Activated CD8-positive, alpha-beta memory T cell treated with anti-CD3 and anti-CD28 coated beads, Interleukin-2, amount 50 U/mL, for 4 hours (primary cell): ENCODE measurements at places on chromosomes 16 and 17.

GRCh38 chr17:73284354-73284753 is 22.7 kb upstream of the CPSF4L start:
- DNase-seq: no peak

DNA sequence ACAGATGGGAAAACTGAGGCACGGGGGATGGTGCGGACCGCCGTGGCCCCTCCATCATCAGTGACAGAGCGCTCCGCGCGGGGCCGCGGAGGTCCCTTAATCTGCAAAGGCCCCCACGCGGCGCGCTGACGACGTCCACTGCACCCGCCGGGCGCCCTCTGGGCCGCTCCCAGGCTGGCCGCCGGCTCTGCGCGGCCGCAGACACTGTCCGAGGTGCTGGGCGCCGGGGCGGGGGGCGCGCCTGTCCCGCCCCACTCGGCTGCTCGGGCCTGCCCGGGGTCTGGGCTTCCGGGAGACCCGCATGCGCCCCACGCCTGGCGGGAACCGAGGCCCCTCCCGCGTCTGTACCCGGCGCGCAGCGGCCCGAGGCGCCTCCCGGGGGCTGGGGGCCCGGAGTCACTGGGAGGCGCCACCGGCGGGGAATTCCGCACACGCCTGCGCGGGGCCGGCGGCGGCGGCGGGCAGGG is 550 bp upstream of the RNF213 start:
- DNase-seq: peak; percentile 82

DNA sequence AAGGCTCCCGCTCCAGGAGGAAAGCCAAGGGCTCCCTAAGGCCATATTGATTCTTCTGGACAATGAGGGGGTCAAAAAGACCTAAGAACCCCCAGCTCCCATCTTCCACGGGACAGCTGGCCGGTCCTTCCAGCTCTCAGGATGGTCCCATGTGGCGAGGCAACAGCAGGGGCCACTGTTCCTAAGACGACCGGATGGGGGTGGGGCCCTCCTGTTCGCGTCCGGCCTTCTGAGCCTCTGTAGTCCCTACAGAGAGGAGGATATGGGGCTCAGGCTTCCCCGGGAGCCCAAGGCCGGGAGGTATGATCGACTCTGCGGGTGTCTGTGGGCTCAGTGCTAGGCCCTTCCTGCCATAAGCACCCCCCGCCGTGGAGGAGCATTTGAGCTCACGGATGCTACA is 6.0 kb upstream of the DCXR start:
- no peak for DNase-seq

DNA sequence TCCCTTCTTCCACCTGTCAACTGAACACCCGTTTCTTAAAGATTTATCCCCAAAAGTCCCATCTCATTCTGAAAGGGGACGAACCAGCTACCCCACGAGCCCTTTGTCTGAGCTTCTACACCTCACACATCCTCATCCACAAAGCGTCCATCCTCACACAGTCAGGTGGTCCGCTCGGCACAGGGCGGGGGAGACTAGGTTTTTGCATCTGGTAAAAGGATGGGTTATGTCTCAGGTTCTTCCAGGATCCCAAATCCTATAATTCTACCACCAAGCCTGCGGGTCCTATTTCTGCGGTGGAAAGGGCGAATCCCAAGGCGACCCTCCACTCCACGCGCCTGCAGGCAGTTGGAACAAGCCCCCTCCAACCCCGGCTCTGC is 458 bp downstream of the GFOD2 start:
- DNase-seq: no peak

DNA sequence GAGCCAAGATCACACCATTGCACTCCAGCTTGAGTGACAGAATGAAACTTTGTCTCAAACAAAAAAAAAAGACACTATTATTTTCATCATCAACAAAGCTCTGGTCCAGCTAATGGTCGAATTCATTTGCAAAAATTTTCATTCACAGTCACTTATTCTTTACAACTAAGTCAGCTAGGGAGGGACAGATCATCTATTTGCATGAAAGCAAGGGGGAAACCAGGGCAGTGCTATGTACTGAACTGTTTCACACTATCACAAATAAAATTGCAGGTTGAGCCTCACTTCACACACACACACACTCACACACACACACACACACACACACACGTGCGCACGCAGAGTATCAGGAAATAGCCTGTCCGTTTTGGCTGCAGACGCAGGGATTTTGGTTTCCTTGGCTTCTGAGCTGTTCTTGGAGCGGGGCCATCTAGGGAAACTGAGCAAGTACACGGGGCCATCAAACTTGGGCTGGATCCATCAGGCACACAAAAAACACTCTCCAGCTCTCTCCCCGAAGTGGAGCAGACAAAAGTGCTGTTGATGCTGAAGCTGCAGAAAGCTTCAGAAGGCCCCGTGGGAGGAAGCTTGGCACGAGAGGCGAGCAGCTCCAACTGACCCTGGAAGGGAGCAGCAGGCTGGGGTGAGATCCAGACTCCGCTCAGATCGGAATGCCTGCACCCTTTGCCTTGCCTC is 44.3 kb upstream of the HELZ start:
- no peak for DNase-seq

DNA sequence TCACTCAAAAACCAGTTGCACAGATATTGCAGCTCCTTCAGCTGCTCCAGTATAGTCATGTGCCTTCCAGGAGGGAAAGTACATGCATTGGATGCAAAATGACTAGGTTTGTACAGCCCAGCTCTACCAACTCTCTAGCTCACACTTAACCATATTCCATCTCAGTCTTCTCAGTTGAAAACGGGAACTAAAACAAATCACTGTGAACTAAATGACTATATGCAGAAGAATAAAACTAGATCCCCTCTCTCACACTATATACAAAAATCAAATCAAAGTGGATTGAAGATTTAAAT is 24.9 kb downstream of the DCUN1D3 start:
- DNase-seq: no peak

- no peak for DNase-seq
Observed at GRCh38 chr16:68503334-68503733, 35.8 kb upstream of the ZFP90 start.

GRCh38 chr16:89861648-89862047 is 11.7 kb upstream of the TCF25 start:
- DNase-seq: no peak

GRCh38 chr16:85437166-85438052 is 175.7 kb upstream of the GSE1 start:
- DNase-seq: no peak

DNA sequence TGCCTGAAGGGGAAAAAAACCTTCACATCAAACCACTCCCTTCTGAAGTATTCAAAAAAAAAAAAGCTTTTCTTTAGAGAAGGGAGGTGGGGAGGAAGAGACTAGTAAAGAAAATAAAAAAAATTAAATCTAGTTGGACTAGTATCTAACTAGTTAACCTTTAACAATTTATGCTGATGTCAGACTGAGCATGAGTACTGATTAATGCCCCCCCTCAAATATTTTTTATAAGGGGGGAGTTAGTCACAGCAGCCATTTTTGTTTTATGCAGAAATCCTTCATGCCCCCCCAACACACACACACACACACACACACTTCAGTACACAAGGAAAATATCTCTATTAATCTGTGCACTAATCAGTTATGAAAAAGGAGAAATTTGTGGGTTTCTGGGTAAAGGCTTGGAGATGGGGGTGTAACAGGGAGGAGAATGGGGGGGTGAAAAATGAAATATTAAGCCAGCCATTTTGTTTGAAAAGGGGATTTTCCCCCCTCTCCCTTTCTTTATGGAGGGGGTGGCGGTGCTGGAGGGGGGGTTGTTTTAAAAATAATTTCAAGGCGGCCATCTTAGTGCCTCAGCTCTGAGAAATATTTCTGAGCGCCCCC is 4.7 kb upstream of the CHD3 start:
- peak; percentile 35 for DNase-seq

DNA sequence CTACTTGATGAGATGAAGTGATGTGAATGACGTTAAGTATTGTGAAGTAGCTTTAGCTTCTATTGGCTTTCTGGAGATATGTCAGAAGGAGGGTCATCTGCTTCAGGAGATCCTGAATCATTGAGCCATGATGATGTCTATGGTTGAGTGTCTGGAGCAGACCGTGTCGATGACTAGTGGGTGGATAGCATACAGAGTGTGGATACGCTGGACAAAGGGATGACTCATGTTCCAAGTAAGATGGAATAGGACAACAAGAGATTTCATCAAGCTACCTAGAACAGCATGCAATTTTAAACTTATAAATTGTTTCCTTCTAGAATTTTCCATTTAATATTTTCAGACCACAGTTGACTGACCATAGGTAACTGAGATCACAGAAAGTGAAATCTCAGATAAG is 116.1 kb upstream of the RBBP6 start:
- DNase-seq: no peak

GRCh38 chr16:87074641-87075318 is 242.4 kb downstream of the C16orf95 start:
- DNase-seq: no peak

DNA sequence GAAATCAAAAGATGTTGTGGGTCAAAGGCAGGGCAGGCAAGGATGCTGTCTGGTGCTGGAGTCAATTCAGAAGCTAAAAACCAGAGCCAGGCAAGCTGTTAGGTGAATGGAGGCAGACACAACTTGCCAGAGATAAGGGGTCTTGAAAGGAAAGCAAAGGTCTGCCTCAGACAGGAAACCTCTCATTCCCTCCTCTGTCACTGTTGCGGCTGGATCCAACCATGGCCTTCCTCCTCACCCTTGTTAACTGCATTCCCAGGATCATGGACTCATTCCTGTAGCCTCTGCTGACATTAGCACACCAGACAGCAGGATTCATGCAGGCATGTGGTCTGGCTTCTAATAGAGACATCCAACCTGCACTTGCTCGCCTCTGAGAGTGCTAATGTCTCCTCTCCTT is 186.7 kb upstream of the HS3ST3A1 start:
- DNase-seq: no peak

GRCh38 chr16:53605356-53605755 is 98.3 kb downstream of the RPGRIP1L start:
- no peak for DNase-seq

DNA sequence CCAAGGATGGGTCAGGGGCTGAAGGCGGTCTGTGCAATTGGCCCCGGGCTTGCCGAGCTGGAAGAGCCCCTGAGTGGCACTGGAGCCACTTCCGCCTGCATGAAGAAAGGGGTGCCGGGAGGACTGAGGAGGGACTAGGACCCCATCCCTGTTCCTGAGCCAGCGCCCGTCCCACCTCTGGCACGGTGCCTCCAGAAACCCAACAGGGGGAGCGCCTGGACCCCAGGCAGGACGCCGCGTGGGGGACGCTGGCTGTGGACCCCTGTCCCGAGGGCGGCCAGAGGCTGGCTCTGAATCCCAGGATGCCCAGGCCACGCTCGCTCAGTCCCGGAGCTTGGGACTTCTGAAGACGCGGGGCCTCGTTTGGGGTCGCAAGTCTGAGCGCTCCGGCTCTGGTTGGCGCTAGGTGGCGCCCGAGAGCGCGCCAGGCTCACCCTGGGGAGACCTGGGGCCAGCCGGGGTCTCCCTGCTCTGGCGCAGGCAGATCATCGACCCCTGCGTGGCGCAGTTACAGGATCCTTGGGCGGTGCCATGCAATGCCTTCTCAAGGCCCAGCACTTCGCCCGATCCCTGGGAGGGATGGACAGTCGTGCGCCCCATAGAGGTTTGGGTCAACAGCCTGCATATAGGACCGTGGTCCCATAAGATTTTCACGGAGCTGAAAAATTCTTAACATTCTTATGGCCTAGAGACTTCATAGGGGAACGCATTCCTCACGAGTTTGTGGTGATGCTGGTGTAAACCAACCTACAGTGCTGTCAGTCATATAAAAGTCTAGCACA is 58.5 kb upstream of the CREBBP start:
- DNase-seq: peak; percentile 74

DNA sequence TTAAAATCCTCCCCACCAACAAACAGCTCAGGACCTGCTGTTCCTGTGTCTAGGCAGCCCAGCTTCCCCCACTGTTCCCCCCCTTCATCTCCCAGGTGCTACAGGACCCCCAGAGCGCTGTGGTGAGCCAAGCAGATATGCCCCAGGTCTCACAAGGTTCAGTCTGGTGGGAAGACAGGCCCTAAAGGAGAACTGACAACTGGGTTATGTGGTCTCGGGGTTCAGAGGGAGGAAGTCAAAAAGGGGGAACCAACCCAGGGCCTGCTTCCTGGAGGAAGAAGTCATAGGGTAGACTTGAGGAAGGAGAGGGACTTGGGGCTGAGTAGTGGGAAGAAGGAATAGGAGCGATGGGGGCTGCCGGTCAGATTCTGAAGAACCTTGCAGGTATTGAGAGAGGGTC is 2.6 kb downstream of the RIPOR1 start:
- no peak for DNase-seq

DNA sequence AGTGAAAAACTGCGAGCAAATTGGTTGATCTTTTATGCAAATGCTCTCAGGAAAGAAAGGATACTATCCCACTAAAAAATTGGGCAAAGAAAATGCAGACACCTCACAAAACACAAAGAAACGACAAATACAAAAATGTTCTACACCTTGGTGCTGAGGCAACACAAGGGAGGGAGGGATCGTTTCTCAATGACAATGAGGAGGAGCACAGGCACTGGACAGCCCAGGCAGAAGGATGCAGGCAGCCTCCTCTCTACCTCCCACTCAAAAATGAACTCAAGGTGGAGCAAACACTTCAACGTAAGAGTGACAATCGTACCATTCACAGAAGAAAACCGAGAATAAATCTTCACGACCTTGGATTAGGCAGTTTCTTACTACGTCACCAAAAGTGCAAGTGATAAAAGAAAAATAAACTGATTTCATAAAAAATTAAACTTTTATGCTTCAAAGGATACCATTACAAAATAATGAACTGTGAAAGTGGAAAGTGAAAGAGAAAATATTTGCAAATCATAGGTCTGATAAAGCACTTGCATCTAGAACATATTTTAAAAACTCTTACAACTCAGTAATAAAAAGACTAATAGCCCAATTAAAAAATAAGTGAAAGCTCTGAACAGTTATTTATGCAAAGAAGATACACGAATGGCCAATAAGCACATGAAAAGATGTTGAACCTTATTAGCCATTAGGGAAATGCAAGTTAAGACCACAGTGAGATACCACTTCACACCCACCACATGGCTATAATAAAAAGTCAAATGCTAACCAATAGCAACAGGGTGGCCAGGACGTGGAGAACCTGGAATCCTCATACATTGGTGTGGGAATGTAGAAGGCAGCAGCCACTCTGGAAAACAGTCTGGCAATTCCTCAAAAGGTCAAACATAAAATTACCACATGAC is 80.8 kb upstream of the TRAP1 start:
- no peak for DNase-seq

GRCh38 chr17:80086081-80086480 is 15.3 kb upstream of the GAA start:
- no peak for DNase-seq

GRCh38 chr16:83348991-83349390 is 458.8 kb upstream of the HSBP1 start:
- no peak for DNase-seq

- DNase-seq: no peak
Observed at GRCh38 chr16:67393111-67393787, at the start of gene TPPP3. TPPP3 (minus strand) TSS chr16:67393498; CDS start chr16:67391111, 2,387 bp downstream.
